ENCODE measurements at places on chromosomes 3 and 15.

GRCh38 chr3:123778991-123779622 lies 105.0 kb downstream of the MYLK start:
- no peak for DNase-seq

DNA sequence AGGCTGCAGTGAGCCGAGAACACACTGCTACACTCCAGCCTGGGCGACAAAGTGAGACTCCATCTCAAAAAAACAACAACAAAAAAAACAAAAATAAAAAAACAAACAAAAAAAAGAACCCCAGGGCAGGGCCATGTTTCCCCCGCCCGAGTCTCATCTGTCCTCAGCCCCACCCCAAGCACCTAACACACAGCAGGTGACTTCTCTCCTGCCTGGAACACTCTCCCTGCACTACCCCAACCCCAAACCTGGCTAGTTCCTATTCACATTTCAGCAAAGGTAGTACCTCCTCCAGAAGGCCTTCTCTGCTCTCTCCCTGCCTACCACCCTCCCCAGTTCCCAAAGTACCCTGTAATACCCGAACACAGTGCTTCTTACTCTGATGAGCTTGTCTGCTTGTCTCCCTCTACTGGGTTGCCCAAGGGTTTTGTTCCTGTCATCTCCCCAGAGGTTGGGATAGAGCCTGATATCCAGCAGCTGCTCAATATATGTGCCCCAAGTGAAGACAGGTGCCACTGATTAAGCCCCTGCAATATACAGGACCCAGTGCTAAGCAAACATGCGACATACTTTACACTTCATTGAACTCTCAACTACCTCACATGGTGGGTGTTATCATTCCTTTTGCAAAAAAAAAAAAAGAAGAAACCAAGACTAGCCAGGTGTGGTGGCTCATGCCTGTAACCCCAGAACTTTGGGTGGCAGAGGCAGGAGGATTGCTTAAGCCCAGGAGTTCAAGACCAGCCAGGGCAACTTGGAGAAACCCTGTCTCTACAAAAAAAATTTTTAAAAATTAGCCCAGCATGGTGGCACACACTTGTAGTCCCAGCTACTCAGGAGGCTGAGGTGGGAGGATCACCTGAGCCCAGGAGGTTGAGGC lies 103.6 kb downstream of the DAPK2 start:
- DNase-seq = no peak

DNA sequence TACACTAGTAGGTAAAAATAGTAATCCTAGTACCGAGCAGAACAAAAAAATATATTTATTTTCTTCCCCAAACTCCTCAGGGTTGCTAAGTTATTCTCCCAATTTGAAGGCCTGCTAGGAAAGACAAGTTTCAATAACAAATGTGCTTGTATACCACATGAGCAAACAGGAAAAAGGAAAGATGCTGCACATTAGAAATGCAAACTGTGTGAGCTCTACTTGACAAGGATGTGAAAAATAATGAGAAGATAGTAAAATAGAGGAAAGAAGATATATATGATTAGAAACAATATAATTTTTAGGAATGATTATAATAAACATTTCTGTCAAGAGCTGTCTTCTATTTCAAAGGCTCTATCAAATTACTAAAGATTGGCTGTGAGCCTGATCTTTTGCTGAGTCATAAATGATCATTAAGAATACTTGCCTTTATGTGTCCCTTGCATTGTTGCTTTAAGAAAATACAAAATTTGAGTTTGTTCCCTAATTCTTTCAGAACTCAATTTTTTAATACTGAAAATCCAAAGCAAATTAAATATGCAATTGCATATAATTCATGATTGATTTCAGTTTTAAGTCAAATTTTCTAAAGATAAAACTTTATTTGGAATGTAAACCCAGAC lies 174.2 kb downstream of the NEK10 start:
- DNase-seq = no peak

DNA sequence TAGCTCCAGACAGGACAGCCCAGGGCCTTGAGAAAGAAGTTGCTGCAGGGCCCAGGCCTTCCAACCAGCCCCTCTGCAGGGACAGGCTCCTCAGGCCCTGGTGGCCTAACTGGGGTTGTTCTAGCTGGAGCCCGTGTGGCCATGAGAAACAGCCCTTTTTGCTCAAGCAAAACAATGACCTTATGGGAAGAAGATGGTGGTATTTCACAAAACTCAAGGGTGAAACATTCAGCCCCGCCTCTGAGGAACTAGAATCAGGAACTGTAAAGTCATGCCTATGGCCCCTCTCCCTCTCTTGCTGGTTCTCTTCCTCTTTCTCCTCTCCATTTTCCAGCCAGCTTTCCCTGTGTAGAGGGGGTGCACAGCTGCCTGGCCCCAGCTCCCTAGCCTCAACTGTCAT lies 273.3 kb downstream of the RPLP1 start:
- DNase-seq = no peak

DNA sequence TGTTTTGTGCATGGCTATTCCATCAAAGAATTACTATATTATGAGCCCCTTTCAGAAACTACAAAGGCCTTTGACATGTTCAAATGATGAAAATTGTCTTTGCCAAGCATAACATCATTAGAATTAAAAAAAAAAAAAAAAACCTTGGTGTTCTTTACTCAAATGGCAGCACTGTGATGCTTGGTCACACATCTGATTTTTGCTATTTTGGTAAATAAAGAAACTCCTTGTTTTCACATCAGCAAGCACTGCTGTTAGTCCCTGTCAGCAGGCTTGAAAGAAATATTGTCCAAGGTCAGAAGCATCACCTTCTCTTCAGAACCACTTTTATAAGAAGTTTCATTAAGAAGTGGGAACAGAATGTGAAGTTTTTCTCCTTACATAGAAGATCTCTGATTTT lies 537.3 kb downstream of the MFSD1 start:
- no peak for DNase-seq

DNA sequence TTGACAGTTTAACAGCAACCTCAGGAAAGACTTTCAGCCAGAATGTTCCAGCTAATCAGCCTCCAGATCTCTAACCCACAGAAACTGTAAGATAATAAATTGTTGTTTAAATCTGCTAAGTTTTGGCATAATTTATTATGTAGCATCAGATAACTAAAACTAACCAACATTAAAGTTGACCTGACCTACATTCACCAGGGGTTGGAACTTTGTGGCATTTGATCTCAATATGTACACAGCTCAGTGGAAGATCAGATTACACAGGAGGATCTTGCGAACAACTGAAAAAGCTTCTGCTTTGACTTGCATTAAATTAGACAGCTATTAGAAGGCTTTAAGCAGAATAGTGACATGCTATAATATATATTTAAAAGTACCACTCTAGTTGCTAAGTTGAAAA lies 91.4 kb upstream of the POU1F1 start:
- no peak for DNase-seq

GRCh38 chr3:49806850-49807249 lies 3.8 kb downstream of the INKA1 start:
- DNase-seq = no peak

DNA sequence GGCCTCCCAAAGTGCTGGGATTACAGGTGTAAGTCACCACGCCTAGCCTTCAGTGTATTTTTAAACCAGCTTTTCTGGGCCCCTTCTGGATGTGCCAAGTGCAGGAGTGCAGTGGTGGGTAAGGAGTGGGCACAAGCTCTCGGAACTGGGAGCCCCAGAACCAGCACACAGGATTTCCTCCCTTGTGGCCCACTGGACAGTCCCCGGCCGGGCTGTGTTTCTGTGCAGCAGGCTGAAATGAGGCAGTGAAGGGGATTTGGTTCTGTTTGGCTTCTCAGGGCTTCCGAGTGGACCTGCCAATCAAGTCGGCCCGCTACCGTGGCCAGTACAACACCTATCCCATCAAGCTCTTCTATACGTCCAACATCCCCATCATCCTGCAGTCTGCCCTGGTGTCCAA lies 14.4 kb downstream of the SEC61A1 start:
- no peak for DNase-seq

DNA sequence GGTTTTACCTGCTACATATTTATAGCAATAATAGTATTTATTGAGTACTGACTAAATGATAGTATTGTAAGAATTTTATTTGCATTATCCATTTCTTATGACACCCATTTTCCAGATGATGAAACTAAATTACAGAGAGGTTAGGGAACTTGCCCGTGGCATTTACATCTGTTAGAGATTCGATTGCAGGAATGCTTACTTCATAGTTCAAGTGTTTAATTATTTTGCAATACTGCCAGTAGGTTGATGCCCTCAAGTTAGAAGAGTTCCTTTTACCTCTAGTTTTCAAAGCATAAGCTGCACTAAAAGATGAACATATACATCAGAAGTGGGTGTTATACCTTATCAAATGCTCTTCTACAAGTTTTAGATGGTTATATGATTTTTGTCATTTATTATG lies 362.8 kb upstream of the RGMA start:
- DNase-seq = no peak

DNA sequence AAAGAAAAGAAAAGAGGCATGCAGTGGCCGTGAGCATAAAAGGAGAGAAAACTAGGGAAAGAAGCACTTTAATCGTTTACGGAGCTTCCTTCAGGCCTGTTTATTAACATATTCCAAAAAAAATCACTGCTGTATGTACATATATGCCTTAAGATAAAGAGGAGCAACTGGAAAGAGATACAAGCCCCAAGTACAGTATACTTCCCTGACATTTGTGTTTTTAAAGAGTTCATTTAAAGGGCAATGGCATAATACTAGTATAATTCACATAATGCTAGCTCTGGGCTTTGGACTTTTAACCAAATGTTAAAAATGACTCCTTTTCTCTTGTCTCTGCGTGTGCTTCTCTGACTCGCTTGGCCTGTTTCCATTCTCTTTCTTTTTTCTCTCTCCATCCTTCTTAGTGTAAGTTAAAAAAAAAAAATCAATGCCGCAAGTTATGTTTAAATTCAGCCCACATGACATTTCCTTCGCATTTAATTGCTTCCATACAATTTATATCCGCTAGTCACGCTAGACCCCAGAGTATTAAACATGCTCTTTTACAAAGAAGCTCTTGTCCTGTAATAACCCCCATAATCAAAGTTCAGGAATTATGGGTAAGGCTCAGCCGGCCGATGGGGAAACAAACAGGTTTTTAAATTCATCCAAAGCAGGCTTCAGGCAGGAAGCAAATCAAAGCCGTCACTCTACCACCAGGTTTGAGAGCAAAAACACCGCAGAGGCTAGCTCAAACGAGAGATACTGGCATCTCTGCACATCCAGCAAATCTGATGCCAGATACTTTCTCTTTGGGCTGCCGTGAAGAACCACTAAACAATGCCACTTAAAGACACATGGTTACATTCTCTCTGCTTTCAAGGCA lies 19.4 kb downstream of the WWTR1 start:
- no peak for DNase-seq

- no peak for DNase-seq
Measured at GRCh38 chr3:5348229-5348902, 160.9 kb downstream of the EDEM1 start.

DNA sequence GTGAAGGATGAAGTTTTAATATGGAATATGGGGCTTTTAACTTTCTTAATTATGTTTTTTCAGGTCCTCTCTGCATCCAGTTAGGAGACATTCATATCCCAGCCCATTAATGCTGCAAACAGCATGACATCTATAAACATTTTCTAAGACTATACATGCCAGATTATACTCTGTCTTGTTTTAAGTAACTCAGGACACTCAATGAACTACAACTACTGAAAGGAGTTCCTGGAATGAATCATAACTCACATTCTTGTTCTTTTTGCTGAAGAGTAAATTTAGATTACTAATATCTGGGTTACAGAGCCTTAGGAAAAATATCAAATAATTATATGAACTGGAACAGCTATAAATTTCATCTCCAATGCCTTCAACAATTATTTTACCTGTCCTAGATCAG lies 167.4 kb downstream of the STAG1 start:
- no peak for DNase-seq

- no peak for DNase-seq
Measured at GRCh38 chr3:33521736-33522135, 81.5 kb upstream of the UBP1 start.
